ENCODE measurements at places on chromosomes 16 and 17.

DNA sequence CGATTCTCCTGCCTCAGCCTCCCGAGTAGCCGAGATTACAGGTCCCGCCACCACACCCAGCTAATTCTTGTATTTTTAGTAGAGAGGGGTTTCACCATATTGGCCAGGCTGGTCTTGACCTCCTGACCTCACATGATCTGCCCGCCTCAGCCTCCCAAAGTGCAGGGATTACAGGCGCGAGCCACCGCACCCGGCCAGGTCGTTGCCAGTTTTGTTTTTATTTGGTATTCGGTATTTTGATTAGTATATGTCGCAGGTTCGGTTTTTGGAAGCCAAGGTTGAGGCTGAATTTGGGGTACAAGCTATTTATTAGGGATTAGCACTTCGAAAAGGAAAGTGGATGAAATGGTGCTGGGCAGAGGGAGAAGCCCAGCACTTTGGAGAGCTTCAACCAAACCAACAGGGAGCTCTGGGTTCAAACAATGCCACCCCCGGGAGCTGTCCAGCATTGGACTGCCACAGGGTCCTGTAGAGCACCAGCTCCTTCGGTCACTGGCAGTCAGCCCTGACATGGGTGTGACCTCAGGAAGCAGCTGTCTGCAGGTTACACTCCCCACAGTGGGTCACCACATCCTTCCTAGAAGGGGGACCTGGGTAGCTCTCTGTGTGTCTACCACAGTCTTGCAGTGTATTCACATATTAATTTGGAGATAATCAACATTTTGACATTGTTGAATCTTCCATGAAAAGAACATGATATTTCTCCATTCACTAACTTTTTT, 1.5 kb upstream of the CLEC10A start:
- no peak for DNase-seq

- no peak for DNase-seq
Measured at GRCh38 chr17:65730711-65731169, 169.3 kb upstream of the AXIN2 start.

GRCh38 chr17:9470171-9470570, 105.4 kb downstream of the STX8 start:
- DNase-seq = peak; percentile 25

- no peak for DNase-seq
Measured at GRCh38 chr16:79278506-79278905, 322.0 kb downstream of the MAF start.

GRCh38 chr17:39823407-39824054, 40.6 kb downstream of the IKZF3 start:
- no peak for DNase-seq

GRCh38 chr16:67279296-67280089, at the start of gene PLEKHG4:
Gene PLEKHG4, plus strand, starts transcription at chr16:67279532. Its CDS starts 513 bp downstream, at chr16:67280045.
- DNase-seq = peak; percentile 58

DNA sequence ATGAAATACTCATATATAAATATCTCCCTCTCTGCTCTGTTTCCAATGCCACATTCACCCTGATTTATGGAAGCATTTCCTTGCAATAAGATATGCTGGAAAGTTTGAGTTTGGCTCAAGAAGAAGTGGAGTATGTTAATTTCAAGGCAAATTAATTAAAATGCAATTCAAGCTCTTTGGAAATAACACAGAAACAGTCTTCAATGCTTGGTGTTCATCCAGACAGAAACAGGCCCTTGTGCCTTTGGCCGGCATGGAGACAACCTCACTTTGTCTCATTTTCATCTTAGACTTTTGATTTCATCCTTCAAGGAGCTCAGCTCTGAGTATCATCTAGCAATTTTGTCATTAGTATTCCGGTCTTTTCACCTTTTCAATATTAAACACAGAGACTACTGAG, 210.0 kb downstream of the C16orf95 start:
- no peak for DNase-seq

- DNase-seq = no peak
Measured at GRCh38 chr16:88074041-88074440, 122.8 kb downstream of the BANP start.

DNA sequence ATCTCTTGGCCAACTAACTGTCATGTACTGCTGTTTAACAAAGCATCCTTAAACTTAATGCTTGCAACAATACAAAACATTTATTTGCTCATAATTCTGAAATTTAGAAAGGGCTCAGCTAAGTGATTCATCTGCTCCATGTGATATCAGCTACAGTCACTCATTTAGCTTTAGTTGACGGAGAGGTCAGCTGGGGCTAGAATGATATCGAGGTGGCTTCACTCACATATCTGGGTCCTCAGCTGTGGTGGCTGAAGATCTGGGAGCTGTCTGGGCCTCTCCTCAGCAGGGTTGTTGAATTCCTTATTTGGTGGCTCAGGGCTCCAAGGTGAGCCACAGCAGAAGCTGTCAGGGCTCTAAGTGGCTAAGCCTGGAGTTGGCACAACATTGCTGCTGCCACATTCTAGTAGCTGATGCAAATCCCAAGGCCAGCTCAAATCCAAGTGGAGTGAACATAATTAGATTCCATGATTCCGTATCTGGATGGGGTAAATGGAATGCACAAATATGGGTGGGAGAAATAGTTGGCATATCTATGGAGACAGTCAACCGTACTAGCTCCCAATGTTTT, 62.8 kb downstream of the HS3ST3A1 start:
- no peak for DNase-seq

DNA sequence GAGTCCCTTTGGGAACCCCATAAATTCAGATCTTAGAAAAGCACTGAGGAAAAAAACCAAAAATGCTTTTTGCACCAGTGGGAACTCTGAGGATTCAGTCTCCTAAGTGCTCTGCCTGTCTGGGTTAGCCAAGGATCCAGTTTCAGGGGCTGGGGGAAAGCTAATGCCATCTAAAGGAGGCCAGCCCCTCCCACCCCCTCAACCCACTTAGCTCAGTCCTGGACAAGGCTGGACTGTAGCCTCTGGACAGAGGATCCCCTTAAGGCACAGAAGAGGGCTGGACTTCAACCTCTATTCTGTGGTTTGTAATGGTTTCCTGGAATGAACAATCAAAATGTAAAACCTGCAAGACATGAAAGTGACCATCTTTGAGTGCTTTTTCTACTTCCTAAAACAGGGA, 356.1 kb upstream of the ZFHX3 start:
- no peak for DNase-seq

- peak; percentile 46 for DNase-seq
Measured at GRCh38 chr17:48544349-48545021, 424 bp downstream of the HOXB2 start.

GRCh38 chr17:66506641-66507040, 204.2 kb downstream of the PRKCA start:
- DNase-seq = no peak

- DNase-seq = no peak
Measured at GRCh38 chr16:84180519-84181140, 6.2 kb downstream of the TAF1C start.

DNA sequence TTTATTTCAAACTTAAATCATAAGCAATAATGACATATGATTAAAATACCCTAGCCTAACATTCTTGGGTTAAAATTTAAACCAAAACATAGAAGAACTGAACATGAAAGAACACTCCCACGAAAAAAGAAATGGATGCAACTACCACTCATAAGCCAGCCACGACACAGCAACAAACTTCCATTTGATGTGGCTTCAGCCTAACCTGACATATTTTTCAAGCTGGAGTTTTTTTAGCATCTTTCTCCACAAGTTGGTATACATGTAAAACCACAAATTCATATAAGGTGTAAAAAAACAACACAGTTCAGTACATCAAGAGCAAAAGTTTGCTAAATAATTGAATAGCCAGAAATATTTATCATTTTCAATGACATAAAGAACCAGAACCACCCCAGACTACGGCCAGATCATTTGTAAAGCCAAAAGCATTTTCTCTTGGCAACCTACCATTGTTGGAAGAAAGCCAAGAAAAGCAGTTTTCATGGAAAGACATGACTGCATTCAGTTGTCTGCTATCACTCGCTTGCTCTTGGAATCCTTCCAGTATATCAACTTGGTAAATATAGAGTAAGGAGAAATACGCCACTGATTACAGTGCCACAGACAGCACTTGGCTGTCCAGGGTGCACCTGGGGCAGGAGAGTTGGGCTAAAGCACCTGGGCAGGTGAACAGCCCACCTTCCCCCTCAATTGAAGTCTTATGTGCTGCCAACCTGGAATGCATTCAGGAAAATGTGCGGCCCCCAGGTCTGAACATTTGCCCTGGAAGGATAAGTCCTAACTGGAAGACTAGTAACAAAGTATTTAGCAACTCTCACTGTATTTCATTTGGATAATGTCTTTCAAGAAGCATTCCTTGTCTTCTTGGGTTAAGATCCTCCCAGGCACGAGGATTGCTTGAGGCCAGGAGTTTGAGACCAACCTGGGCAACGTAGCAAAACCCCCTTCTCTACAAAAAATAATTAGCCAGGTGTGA, 60.5 kb downstream of the CREBBP start:
- peak; percentile 79 for DNase-seq

- peak; percentile 74 for DNase-seq
Measured at GRCh38 chr17:41496803-41497484, 7.2 kb upstream of the KRT36 start.

GRCh38 chr16:50596762-50597450, 48.7 kb downstream of the NKD1 start:
- no peak for DNase-seq

DNA sequence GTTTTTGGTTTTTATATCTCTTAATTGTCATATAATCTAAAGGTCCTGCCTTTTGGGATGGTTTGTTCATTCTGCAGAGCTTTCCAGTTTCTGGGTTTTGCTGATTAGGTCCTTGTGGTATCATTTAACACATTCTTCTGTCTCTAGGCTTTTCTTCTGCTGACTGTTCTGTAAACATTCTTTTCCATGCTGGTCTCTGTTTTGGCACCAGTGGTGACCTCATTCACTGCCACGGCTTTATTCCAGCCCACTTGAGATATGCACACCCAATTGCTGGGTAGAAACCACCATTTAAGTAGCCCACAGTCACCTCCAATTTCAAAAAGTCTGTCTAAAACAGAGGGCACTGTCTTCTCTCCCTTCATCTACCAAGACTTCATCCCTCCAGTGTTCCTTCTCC, 31.1 kb upstream of the COX10 start:
- DNase-seq = no peak

DNA sequence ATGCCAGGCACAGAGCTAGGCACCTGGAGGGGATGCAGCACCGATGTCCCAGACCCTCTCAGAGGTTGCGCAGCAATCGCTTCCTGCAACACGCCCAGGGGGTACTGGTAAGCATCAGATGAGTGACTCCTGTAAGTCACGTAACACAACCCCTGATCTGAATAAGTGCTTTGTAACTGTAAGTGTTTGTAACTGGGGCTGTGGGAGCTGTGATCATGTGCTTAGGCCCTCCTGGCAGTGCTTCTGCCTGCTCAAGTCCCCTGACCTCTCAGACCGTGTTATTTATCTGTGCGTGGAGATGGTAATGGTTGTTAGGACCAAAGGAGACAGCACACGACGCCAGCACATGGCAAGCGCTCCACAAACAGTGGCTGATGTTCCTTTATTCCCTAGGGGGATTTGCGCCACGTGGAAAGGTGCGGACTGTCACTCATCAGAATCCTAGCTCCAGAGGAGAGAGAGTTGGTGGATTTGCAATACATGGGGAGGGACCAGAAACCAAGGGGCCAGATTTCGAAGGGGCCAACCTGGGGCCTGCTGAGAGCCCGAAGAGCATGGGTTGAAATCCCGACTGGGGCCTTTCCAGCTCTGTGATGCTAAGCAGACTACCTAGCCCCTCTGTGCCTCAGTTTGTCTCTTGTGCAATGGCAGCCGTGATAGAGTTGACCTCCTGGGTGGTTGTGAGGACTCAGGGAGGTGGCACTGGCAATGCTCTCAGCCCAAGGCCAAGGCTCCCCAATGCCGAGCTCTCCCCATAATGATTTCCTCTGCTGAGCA, 151.8 kb downstream of the IRF8 start:
- DNase-seq = peak; percentile 52

- DNase-seq = no peak
Measured at GRCh38 chr16:4407543-4408322, 8.7 kb downstream of the CORO7 start.

DNA sequence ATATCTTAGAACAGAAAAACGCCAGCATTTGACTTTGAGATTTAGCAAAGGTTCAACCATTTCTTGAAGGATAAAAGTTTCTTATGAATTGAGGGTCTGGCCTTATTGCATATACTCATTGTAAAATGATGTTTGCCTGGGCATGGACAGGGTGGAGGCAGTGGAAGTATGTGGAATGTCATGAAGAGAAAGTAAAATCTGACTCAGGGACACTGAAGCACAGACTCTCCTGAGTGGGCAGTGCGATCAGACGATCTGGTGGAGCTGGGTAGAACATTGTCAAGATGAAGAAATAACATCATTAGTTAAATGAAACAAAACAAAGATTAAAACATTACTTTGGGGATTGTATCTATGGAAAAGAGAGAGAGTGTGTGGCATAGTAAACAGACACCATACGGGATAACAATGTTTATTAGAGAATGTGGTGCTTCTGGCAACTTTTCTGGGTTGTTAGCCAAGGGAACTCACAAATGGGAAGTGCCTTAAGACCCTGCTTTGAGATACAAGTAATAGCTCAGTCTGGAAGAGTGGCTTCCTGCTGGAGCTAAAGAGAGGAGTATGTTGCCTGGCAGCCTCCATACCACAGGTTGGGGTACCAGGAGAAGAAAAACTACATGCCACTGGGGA, 4.4 kb downstream of the MAP3K3 start:
- no peak for DNase-seq

GRCh38 chr17:7389924-7390910, 4.1 kb downstream of the PLSCR3 start:
- no peak for DNase-seq

GRCh38 chr16:28932339-28933141, 769 bp downstream of the CD19 start:
- no peak for DNase-seq

GRCh38 chr17:33125552-33125950, 133.9 kb downstream of the SPACA3 start:
- no peak for DNase-seq

DNA sequence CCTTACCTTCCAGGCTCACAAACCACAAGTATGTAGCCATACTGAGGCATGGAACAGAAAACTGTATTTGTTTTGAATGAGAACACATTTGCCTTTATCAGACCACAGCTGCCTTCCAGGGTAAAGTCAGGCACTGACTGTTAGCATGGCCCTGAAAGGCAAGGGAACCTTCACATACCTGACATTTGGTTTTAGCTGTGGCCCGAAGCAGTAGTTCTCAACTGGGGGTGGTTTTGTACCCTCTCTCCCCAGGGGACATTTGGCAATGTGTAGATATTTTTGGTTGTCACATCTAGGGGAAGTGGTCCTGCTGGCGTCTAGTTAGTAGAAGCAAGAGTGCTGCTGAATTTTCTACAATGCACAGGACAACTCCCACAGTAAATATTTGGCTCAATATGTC, 9.2 kb downstream of the HERPUD1 start:
- no peak for DNase-seq

GRCh38 chr17:58060596-58061191, 22.5 kb upstream of the DYNLL2 start:
- DNase-seq = no peak

DNA sequence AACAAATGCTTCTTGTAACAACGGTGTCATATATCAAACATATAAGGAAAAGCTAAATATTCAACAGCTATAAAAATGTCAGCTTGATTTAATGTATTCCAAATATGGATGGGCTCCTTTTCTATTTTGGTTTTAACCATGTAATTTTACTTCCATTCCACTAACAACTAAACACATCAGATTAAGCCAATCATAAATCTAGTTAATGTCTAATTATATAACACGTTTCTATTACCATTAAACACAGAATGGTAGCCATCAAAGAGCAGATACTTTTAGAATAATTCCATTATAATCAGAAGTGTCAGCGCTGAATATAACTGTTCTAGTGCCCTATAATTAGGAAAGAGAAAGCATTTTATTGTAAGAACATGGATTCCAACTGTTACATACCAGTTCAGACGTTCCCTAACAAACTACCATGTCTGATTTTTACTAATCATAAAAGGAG, 10.0 kb downstream of the CMC2 start:
- DNase-seq = no peak
